ENCODE measurements at places on chromosomes 3 and 15. TPM values are rescaled to one million over a fixed set of nuclear protein-coding genes. Genes with fewer than 3 reads are reported as not detected.
A peak's percentile ranks its signal among the peaks of the same experiment; 100 is the strongest.

GRCh38 chr3:129599073-129599472 is 7.4 kb downstream of the PLXND1 start:
- no peak for DNase-seq
- peaks cover 53% of the 10 kb centered on the region for H3K4me1 ChIP-seq
- no peak overlapping the region for H3K4me3 ChIP-seq
- no peaks in the 10 kb centered on the region for H3K27me3 ChIP-seq

DNA sequence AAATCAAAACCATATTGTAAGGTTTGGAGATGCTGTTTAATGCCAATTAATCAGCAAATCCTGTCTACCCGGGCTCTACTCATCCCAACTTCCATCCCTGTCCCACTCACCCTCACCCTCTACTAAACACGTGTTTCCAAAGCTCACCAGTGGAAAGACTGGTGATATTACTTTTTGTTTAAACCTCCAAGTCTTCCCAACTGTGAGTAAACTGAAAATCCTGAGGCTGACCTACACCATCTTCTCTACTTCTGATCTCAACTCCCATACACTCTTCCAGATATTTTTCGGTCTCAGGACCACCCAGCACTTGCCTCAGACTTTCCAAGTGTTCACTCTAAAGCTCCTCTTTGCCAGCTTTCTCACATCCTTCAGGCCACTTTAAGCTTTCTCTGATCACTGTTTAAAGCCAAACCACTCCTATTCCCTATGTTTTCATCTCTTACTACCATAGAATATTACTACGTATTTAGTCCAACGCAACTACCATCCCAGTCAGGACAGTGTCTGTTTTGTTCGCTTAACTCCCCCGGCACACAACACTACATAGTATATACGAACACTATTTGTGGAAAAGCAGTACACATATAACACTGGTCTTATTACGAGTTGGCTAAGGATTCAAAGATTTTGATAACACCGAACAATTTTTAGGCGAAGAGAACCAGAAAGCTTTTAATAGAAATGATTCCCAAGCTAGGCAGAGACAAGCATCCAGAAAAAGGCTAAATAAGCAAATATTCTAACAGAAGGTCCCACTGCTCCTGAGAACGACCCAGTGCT is 684 bp downstream of the RPL4 start:
- peaks cover 45% of the 10 kb centered on the region for H3K36me3 ChIP-seq
- peak overlapping the region; percentile 95 for H3K4me3 ChIP-seq
- DNase-seq = no peak
- H3K27me3 ChIP-seq = no peaks in the 10 kb centered on the region

- no peak overlapping the region for H3K27ac ChIP-seq
- DNase-seq = no peak
- peaks cover 4% of the 10 kb centered on the region for H3K4me1 ChIP-seq
- H3K27me3 ChIP-seq = no peaks in the 10 kb centered on the region
Measured at GRCh38 chr3:72004749-72005292, 219.9 kb upstream of the PROK2 start.

- no peaks in the 10 kb centered on the region for H3K36me3 ChIP-seq
- no peaks in the 10 kb centered on the region for H3K4me1 ChIP-seq
- DNase-seq = no peak
- no peak overlapping the region for H3K27ac ChIP-seq
- H3K27me3 ChIP-seq = no peaks in the 10 kb centered on the region
Measured at GRCh38 chr3:76585794-76586392, 454.0 kb upstream of the ROBO2 start.

DNA sequence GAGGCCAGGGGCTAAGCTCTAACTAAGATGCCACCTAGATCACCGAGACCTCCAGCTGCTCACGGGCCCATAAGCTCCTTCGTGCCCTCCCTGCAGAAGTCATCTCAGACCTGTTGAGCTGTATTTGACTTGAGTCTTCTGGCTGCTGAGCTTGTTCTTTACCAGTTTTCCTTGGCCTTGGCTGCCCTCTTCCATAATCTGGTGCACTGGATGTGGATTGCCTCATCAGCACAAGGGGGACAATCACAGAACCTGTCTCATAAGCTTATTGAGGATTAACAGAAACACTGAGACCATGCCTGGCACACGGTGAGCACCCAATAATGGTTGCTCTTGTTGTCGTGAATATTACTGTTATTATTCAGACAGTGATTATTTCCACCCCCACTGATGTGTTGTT is 101.1 kb downstream of the EPHB1 start:
- no peak overlapping the region for H3K4me3 ChIP-seq
- peaks cover 32% of the 10 kb centered on the region for H3K27me3 ChIP-seq
- no peak for DNase-seq
- no peak overlapping the region for H3K27ac ChIP-seq
- no peaks in the 10 kb centered on the region for H3K36me3 ChIP-seq
- H3K4me1 ChIP-seq = peaks cover 8% of the 10 kb centered on the region

DNA sequence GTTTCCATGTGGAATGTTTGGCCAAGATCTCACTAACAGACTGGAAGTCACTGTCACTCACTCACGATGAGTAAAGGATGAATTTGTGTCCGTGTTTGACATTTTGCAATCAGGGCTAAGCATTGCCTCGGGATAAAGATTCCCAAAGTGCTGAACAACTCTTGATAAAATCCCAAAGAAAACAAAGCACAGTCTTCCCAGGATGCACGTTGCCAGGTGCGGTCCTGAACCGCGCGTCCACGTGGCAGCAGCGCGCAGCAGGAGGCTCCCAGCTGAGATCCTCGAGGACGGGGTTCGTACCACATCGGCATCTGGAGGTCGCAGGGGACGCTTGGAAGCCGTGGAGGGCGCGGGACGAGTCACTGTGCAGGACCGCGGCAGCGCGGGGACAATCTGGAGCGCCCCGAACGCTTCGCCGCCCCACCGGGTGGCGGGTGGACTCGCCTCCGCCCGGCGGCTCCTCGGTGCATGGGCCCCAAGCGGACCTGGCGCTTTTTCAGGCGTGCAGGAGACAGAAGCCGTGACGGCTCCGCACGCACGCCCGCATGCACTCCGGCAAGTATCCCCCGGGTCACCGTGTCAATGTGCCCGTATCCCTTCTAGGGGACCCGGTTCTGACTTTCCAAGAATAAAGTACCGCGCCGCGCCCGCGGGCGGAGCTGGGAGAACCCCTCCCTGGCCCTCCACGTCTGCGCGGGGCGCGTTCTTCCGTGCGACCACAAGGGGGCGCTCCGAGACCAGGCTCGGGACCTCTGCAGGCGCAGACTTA is 17.7 kb downstream of the CPN2 start:
- H3K4me1 ChIP-seq = no peaks in the 10 kb centered on the region
- H3K4me3 ChIP-seq = peak overlapping the region; percentile 35
- peaks cover 24% of the 10 kb centered on the region for H3K27me3 ChIP-seq
- DNase-seq = peak; percentile 50

DNA sequence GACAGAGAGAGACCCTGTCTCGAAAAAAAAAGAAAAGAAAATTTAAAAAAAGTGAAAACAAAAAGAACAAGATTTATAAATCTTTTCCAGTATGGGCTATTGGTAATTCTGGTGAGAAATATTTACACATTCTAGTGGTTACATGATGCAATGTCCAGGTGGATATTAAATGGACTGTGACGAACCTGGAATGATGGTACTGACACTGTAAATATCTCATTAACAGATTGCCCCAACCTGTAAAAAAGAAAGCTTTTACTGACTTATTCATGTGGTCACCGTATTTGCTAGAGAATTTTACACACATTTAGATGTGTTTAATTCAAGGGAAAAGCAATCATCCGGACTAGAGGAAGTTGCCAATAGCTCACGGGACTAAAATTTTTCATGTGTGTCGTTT is 162.1 kb upstream of the LRIG1 start:
- H3K27me3 ChIP-seq = no peaks in the 10 kb centered on the region
- DNase-seq = no peak
- H3K36me3 ChIP-seq = no peaks in the 10 kb centered on the region
- H3K4me1 ChIP-seq = no peaks in the 10 kb centered on the region
- H3K27ac ChIP-seq = no peak overlapping the region

DNA sequence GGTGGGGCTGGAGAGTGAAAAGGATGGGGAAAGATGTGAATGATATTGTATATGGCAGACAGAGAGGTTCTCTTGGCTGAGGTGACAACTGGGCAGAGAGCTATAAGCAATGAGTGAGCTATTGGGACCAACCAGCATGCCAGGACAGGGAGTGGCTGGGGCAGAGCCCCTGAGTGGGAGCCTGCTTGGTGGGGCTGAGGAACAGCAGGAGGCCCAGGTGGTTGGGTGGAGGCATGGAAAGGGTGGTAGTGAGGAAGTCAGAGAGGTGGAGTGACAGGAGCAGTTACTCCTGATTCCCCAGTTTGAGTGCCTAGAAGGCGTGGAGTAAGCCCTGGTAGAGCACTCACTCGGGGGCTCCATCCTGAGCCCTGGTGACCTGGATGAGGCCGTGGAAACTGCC is 15.5 kb upstream of the TNFAIP8L3 start:
- no peak for DNase-seq
- no peaks in the 10 kb centered on the region for H3K27me3 ChIP-seq
- no peak overlapping the region for H3K4me3 ChIP-seq
- H3K4me1 ChIP-seq = no peaks in the 10 kb centered on the region

DNA sequence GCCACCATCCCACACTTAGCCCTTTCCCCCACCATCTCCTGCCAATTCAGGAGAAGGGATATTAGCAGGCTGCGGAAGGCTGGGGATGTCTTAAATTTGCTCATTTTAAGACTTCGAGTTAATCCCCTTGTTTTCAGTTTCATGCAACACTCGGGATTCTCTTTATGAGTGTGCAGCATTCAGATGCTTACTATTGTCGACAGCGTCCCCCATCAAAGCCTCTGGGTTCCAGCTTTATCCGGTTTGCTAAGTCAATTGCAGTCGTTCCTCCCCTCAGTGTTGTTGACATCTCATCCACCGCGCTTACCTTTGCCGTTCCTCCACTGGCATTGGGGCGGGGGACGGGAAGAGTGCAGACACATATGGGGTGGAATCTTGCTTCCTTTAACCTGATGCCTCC is 220.2 kb downstream of the VPS13C start:
- H3K27ac ChIP-seq = no peak overlapping the region
- no peak overlapping the region for H3K4me3 ChIP-seq
- no peaks in the 10 kb centered on the region for H3K4me1 ChIP-seq

- H3K4me3 ChIP-seq = no peak overlapping the region
- H3K36me3 ChIP-seq = no peaks in the 10 kb centered on the region
- H3K4me1 ChIP-seq = no peaks in the 10 kb centered on the region
- DNase-seq = peak; percentile 63
Measured at GRCh38 chr15:59492389-59493377, 54.7 kb downstream of the FAM81A start.

Gene CHDH
- total RNA-seq = 10.3 TPM

Gene GNB4
- total RNA-seq = 29.2 TPM

Gene WNT7A
- total RNA-seq = not detected

Gene TEX55
- total RNA-seq = not detected

Measured in H1 (cell line).